Left renal pelvis (tissue), 4 donors: ENCODE measurements at places on chromosomes 16 and 17.
A peak's percentile ranks its signal among the peaks of the same experiment; 100 is the strongest.

GRCh38 chr16:50665128-50665878 is 15.8 kb downstream of the SNX20 start:
- peak; percentile 69 for DNase-seq

DNA sequence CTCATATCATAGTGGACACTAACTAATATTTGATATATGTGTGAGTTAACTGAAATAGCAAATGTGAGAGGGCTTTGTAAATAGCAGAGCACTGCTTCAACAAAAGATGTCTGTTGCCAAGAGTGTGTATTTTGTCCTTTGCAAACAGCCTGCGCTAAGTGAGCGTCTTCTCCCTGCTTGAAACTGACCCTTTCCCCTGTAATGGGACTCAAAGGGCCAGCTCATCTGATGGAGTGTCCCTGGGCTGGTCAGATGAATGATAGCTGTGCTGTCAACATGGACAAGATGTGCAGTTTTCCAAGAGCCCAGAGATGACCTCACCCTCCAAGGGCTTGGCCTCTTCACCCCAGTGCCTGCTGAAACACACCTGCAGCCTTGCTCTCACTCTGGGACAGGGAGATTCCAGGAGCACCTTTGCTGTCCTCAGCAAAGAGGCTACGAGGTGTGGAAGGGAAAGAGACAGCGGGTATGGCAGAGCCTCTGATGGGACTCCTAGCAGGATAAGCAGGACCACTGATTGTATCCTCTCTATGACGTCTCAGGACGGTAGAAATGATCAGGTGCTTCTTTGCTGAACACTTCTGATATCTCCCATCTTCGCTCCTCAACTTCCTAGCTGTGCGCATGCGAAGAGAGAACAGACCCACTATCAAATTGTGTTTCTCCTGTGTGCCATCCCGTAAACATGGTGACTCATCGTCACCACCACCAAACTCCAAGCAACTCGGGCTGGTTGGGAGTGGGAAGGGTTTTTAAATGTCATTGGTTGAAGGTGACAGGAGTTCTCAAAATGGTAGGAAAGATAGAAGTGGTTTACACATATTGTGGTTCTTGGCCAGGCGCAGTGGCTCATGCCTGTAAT is 35.8 kb upstream of the TBX2 start:
- DNase-seq = no peak

DNA sequence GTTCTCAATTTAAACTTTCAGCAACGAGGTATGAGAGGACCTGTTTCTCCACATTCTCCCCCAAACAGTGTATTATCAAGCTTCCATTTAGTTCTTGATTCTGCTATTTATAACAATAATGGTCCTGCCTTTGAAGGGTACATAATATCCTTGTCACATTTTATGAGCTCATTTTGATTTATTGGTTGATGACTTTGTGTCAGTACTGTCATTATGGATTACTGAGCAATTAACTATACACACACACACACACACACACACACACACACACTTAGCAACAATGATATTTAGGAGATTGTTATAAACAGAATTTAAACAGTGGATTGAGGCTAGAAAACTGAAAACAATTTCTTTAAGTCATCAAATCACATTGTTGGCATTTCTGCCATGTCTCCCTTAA is 7.0 kb downstream of the TMIGD1 start:
- no peak for DNase-seq

DNA sequence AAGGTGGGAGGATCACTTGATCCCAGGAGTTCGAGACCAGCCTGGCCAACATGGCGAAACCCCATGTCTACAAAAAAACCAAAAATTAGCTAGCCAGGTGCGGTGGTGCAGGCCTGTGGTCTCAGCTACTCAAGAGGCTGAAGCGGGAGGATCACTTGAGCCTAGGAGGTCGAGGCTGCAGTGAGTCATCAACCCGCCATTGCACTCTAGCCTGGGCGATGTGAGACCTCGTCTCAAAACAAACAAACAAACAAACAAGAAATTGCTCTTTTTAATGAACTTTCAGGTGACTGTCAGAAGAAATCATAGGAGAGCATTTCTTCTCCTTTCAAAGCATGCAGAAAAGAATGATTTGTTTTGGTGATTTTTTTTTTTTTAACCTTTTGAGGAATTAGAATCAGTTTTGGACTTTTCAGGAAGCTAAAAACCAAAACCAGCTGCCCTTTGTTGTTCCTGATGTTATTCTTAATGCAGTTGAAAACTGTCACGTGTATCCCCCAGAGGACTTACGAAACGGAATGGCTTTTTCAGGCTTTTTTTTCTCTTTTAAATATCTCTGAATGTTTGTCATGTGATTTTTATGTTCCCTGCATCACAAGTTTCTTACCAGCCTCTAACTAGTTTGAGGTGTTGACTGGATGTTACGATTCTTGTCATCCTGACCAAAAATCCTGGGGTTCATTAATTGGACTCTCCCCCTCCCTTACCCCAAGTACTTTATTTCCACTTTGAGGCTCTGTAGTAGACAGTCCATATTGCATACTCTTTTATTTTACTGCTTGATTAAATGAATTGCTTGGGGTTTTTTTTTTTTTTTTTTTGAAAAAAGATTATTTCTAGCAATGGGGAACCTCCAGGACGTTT is 34.1 kb downstream of the SNX29 start:
- no peak for DNase-seq

GRCh38 chr16:4984174-4984990 is 26.3 kb downstream of the SEC14L5 start:
- DNase-seq = no peak
